ENCODE measurements at places on chromosomes 16 and 17.

DNA sequence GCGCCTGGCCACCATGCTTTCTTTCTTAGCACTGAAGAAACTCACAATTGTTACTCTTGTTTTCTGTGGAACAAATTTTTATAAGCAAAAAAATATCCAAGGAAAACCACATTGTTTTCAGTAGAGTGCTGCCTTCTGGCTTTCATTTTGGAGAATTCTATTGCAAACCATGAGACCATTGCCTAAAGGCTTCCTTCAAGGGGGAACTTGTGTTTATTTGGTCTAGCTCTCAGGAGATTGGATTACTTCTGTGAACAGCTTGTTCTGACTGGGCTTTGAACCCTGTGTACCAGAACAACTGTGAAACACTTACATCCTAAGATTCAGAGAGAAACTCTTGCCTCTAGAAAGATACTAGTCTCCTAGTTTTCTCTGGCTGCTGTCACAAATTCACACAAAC lies 32.1 kb downstream of the TOM1L1 start:
- DNase-seq, result no peak

DNA sequence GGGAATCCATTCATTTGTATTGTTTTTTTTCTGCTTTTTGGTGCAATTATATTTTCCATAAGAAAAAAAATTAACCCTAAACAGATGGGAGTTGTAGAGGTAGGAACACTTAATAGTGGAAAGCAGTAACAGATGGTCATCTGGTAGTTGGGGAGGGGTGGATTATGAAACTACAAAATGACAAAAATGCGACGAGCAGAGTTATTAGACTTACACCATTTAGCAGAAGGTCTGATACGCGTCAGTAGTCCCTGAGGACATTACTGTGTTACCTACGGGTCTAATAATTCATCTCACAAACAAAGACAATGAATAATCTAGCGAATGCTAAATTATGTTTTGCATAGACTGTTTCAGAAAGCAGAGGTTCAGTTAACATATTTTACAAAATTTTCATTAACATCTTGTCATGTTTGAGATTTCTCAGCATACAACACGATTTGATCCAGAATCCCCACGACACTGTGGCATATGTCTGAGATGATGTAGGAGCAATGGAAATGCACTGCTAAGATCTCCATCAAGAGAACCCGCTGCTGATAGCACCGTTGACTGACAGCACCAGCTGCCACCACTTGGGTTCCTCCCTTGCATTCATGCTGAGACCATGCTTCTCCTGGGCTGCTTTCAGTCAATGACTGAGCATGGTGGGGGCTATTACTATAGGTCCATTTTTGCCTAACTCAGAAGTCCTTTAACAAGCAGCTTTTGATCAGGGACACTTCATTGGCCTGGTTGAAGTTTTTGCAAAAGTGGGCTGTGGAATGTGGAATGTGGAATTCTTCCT lies 182.2 kb upstream of the CPHXL start:
- no peak for DNase-seq

GRCh38 chr17:29327412-29327811 lies 33.5 kb upstream of the NUFIP2 start:
- no peak for DNase-seq

DNA sequence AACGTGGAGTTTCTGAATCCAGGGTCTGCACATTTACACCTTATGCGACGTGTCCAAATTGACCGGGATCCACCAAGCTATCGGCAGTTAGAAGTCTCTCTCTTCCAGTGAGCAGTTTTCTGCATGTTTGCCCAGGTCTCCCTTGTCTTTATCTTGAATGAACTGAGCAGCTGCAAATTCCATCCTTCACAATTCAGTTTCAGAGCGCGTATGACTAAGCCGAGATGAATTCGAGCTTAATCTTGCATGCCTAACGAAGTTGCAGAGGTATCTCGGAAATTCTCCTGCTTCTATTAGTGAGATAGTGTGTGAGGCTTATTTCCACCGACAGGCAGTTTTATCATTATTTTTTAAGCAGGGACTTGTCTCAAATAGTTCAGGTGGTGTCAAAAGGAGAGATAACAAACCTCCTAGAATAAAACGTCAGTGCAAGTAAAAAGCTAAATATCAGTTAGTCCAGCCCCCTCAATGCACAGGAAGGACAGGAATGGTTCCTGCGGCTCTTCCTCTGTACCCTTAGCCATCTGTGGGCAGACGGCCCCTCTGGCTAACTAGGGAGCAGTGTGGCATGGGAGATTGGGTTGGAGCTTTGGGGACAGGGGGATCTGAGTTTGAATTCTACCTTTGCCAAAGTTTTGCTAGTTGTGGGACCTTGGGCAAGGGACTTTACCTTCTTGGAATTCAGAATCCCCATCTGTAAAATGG lies 93.0 kb upstream of the GPR139 start:
- no peak for DNase-seq

GRCh38 chr16:58454178-58454577 lies 45.8 kb upstream of the NDRG4 start:
- DNase-seq, result no peak

DNA sequence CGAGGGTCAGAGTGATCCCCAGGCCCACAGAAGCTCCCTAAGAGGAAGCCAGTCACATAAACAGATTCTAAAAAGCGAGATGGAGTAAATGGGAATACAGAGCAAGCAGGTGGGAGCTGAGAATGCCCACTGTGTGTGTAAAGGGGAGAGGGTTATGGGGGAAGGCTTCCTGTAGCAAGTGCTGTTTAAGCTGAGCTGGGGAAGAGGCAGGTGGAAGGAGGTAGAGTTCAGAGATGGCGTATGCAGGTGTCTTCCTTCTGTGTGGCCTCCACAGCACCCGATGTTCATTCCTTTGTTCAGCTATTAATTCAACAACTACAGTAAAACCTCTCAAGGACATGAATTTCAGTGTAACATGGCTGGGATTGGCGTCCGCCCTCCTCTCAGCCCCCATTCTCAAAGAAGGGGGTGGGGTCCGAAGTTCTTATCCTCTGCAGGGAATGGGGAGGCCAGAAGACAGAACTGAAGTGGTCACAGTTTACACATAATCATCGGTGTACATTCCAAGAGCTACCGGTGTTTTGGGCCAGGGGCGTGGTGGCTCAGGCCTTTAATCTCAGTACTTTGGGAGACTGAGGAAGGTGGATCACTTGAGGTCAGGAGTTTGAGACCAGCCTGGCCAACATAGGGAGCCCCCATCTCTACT lies 1.8 kb downstream of the EEF2K start:
- DNase-seq, result no peak

DNA sequence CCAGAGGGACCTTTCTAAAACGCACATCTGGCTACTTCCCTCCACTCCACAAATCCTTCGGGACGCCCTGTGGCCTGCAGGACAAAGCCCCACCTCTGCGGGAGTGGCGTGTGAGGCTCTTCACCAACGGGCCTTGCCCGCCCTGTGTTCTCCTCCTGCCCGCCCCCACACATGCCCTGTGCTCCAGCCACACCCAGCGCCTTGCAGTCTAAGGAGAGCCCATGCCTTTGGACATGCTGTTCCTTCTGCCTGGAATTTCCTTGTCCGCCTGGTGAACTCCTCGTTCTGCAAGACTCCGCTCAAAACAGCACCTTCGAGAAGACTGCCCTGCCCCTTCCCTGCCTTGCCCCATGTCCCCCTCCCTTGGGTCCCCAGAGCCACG lies 7.4 kb downstream of the ELOB start:
- DNase-seq, result no peak

DNA sequence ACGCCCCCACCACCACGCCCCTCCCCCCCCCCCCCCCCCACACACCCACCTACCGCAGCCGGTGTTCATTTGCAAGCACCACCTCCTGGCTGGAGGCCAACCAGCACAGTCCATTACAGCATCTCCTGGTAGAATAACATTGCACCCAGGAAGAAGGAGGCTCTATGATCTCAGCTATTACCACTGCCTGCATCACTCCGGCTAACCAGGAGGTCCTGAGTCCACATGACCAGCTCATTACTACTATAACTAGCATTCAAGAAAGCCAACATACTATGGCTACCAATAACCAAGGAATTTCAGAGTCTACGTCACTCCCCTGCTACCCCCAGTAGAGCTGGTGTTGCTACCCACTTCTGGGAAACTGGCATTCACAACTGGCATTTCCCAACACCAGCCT lies 81.1 kb upstream of the ALOX12 start:
- DNase-seq, result no peak

DNA sequence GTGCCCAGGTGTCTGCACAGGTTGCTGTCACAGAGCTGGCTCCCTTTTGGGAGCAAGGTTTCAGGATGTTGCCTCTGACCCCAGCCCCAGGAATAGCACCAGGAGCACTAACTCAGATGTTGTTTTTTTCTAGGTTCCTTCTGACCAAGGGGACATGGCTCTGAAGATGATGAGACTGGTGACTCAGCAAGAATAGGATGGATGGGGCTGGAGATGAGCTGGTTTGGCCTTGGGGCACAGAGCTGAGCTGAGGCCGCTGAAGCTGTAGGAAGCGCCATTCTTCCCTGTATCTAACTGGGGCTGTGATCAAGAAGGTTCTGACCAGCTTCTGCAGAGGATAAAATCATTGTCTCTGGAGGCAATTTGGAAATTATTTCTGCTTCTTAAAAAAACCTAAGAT lies 28.1 kb downstream of the SCPEP1 start:
- DNase-seq, result no peak

- no peak for DNase-seq
These were observed 9.0 kb upstream of the MRPL38 start for GRCh38 chr17:75913537-75914210.

DNA sequence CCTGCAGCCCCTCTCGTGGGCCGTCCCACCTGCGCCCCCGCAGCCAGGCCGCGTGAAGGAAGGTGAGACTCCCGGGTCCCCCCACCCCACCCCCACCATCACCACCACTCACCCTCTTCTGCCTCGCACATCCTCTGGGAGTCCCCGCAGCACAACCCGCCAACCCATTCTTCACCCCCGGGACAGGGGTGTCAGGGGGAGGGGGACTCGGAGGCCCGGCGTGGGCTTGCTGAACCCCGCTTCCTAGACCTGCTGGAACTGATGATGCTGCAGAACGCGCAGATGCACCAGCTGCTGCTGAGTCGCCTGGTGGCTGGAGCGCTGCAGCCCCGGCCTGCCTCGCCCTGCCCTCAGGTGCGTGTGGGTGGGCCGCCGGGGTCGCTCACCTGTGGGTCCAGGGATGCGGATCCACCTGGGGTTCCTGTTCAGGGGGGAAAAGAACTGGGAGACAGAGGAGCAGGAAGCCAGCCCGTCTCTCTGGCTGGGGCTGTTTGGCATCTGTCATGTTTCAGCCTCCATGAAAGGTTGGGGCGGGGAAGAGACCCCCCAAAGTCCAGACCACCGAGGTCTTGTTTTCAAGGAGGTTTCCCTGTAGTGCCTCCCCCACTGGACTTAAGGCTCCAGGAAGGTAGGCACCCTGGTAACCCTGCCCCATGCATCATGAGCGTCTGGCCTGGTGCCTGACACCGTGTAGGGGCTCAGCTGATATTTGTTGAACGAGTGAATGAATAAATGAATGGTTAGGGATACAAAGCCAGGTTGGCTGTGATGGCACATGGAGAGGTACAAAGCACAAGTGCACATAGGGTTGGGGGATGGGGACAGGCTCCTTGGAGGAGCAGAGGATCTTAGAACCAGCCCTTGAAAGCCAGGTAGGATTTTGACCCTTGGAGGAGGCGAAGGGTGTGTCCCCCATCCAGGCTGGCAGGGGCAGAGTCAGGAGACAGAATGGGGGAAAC lies 849 bp downstream of the PRR29 start:
- no peak for DNase-seq
